ENCODE measurements at places on chromosomes 5 and 9.

GRCh38 chr5:159811712-159812111 lies 104.6 kb upstream of the ADRA1B start:
- no peak for DNase-seq

DNA sequence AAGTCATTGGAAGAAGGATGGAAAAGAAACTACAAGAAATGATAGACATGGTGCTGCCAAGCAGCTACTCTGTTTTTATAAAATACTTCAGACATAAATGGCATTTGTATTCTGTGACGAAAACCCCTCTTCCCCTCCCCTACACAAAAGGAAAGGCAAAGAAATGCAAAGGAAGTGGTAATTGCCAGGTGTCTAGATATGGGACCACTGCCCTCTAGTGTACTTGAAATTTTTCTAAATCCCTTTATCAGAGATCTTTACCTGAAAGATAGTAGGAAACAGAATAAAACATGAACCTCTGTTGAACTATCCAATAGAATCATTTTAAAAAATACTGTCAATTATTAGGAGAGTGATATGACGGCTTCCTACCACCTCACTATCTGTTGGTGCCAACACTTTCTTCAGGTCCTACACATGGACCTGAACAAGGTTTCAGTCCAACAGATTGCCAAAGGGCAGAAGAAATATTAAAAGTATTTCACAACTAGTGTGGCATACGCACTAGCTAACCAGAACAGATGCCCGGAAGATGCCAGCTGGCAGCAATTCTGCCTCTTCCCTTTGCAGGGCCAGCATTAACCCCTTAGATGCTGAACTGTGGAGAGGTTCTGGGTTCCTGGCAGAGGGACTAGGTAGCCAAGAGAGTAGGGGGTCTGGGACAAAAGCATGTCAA lies 104.1 kb downstream of the TSSK1B start:
- DNase-seq = no peak

DNA sequence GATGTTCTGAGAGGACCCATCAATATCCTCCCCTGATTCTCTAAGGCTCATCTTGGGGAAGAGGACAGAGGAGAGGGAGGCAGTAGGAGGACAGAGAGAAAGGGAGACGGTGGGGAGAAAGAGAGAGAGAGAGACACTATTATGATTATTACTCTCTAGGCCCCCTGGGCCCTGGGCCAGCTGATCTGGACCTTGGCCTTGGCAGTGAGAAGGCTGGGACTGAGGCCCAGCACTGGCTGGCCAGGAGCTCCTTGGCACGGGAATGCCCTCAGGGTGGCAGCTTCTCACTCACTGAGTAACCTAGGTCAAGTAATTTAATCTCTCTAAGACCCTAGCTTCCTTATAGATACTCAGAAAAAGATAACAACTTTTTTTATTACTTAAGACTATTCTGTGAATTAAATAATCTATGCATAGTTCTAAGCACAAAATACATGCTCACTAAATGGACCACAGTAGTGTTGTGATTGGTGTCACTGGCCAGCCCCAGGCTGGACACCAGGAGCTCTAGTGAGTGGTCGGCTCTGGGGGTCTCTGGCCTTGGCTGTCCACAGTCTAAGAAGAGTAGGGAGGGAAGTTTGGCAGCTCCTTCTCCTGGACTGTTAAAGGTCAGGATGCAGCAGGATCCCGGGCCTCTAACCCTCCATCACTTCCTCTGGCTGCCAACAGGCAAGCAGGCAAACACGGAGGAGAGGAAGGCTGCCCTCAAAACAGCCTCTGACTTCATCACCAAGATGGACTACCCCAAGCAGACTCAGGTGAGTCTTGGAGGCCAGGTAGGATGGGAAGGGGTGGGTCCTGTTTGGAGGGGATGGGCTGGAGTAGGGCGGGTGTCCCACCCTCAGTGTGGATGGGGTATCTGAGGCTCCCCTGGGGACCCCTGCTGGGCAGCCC lies 50.0 kb downstream of the GSN start:
- DNase-seq = no peak

GRCh38 chr5:73564018-73564417 lies 1.4 kb downstream of the ANKRA2 start:
- DNase-seq = no peak

- DNase-seq = no peak
Observed at GRCh38 chr9:11726659-11727058, 966.5 kb upstream of the TYRP1 start.

DNA sequence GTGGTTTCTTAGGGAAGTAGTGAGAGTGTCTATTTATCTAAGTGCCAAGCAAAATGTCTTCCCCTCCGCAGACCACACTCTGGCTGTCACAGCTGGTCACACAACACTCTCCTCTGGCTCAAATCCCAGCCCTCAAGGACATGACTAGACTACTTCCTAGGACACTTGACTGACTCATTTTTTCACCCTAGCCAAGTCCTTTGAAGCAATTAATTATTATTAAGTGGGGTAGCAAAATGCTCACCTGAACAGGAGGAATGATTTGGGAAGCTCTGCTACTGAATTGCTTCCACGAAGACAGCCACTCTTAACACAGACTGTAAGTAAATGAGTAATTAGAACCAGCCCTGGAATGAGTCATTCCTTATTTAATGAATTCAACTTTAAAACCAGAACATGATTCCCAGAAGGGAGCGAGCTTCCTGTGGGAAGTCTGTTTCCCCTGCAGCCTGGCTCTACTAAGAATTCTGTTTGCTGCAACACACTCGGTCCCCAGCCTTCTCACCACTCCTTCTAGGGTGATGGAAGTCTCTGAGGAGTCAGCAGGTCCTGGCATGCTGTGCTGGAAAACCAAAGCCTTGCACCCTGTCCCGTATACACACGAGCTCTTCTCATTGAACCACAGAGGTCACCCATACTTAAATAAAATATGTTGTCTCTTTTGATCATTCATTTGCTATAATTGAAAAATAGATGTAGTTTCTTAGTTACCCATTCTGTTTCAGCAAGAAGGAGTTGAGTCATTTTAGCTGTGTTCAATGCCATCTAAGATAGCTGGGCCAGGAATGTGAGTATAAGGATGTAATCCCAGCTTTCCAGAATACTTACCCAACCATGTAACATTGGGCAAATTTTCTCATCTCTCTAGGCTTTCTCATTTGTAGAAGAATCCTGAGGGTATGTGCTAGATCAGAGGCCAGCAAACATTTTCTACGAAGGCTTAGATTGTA lies 218.6 kb upstream of the RASEF start:
- DNase-seq = no peak

DNA sequence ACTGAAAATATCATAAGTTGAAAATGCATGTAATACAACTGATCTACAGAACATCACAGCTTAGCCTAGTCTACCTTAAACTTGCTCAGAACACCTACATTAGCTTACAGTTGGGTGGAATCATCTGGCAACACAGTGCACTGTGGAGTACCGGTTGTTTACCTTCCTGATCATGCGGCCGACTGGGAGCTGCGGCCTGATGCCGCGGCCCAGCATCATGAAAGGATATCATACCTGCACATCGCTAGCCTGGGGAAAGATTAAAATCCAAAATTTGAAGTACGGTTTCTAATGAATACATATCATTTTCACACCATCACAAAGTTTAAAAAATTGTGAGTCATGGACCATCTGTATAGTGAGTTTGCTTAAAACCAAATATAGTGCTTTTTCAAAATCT lies 1.8 kb downstream of the HACD4 start:
- DNase-seq = no peak

DNA sequence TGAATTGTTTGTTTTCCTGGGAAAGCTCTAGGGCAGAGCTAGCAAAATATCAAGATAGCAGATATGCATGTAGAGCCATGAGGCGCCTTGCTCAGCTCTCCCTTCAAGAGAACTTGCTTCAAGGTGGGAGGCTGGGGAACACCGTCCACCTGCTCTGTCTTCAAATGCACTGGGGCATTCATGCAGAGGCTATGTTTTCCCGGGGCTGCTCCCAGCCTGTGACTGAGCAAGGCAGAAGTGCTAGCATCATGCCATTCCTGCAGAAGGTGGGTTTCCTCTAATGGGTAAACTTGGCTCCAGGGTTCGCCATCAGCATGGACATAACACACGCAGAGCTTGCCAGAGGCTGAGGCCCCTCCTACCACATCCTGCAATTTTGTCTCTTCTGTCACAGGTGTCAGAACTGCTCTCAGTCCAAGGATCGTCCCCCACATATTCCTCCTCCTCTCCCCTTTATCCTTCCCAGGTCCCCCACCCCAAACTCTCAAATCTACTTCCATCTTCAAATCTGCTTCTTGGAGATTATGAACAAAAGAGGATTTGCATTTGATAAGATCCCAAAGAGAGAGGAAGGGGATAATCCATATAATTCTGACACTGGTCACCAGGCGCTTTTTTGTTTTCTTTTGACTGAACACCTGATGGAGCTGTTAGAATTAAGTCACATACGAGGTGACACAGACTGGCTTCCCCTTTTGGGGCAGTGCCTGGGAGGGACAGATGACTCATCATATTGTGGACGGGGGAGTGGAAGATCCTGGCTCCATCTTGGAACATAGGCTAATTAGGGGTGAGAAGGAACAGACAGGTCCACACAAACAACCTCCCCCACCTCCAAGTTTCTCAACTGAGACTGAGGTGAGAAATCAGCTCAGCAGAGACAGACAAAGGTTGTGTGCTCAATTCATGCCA lies 85.0 kb upstream of the TAF11L2 start:
- DNase-seq = no peak

GRCh38 chr9:106784076-106784475 lies 78.9 kb upstream of the ZNF462 start:
- no peak for DNase-seq

GRCh38 chr5:115551415-115551814 lies 6.8 kb upstream of the FEM1C start:
- DNase-seq = no peak

DNA sequence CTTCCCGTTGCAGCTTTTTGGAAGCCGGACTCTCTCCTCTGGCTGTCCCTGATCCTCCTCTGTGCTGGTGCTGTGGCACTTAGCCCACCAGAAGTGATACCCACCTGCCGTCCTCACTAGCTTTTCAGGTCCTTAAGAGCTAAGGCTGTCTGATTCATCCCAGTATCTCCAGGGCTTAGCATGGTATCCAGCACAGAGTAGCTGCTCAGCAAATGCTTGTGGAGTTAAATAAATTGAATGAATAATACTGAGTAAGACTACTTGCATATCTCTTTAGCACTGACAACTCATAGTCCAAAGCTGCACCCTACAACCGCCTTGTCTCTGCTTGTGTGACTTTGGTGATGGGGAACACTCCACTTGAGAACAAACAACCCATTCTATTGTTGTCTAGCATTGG lies 7.7 kb upstream of the XPA start:
- DNase-seq = no peak

Data from activated naive CD4-positive, alpha-beta T cell (primary cell).